ENCODE measurements at places on chromosomes 11 and 22.

GRCh38 chr11:105881027-105881426 lies 141.0 kb downstream of the MSANTD4 start:
- no peak for DNase-seq
- H3K27me3 ChIP-seq: no peaks in the 10 kb centered on the region
- no peaks in the 10 kb centered on the region for H3K36me3 ChIP-seq
- no peaks in the 10 kb centered on the region for H3K4me1 ChIP-seq
- no peak overlapping the region for H3K27ac ChIP-seq
- H3K4me3 ChIP-seq: no peak overlapping the region

DNA sequence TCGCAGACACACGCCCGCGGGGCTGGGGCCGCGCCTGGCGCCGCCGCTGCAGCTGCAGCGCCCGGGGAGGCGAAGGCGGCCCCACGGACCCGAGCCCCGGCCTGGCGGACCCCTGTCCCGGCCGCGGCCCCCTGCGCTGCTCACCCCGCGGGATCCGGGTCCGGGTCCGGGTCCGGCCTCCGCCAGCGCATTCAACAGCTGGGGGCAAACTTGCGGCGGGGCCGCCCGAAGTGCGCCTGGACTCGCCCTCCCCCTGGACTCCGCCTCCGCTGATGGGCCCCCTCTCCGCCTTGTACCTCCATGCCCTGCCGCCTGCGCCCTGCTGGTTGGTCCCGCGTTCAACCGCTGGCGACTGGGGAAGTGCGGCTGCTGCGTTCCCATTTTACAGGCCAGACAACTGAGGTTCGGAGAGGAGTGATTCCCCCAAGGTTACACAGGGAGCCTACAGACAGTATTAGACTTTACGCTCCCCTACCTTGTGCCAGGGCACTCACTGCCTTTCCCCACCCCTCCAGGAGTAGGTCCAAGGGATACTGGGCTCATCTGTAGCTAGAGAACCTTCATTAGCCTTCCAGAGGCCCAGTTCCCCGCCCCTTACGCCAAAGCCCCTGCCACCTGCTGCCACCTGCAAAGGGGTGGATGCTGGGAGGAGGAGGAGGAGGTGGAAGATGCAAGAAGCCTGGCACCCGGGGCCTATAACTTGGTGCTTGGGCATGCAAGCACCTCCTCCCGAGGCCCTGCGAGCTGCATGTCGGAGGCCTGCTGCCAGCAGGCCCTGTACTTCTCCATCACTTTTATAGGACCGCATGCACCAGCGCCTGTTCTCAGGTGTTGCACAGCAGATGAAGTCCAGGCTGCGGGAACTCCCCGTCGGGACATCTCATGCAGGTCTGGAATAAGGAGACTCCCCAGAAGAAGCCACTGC lies 694 bp upstream of the ELFN2 start:
- peak overlapping the region; percentile 74 for H3K4me3 ChIP-seq
- no peak for DNase-seq
- peaks cover 18% of the 10 kb centered on the region for H3K4me1 ChIP-seq
- no peak overlapping the region for H3K27ac ChIP-seq
- H3K36me3 ChIP-seq: no peaks in the 10 kb centered on the region

DNA sequence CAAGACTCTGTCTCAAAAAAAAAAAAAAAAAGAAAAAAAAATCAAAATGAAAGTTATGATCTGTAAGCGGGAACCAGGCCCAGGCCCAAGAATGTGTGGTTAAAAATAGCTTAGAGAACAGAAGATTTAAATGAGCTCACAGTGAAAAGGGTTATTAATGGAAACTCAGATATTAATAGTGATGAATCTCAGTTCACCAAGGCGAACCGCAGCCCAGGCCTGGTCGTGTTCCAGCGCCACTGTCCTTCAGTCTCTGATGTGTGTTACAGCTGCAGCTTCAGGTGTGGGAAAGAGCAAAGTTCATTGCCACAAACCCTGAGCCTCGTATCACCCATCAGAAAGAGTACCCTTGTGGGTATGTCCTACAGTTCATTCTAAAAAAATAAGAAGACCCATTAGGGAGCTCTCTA lies 107.1 kb downstream of the GAB2 start:
- H3K4me1 ChIP-seq: peaks cover 71% of the 10 kb centered on the region
- H3K27ac ChIP-seq: peak overlapping the region; percentile 68
- H3K36me3 ChIP-seq: no peaks in the 10 kb centered on the region
- DNase-seq: no peak

- H3K27ac ChIP-seq: peak overlapping the region; percentile 73
- peaks cover 16% of the 10 kb centered on the region for H3K4me1 ChIP-seq
- no peak for DNase-seq
- H3K36me3 ChIP-seq: no peaks in the 10 kb centered on the region
- no peaks in the 10 kb centered on the region for H3K27me3 ChIP-seq
- peak overlapping the region; percentile 70 for H3K4me3 ChIP-seq
Measured at GRCh38 chr11:86192519-86193257, 51.9 kb upstream of the EED start.

DNA sequence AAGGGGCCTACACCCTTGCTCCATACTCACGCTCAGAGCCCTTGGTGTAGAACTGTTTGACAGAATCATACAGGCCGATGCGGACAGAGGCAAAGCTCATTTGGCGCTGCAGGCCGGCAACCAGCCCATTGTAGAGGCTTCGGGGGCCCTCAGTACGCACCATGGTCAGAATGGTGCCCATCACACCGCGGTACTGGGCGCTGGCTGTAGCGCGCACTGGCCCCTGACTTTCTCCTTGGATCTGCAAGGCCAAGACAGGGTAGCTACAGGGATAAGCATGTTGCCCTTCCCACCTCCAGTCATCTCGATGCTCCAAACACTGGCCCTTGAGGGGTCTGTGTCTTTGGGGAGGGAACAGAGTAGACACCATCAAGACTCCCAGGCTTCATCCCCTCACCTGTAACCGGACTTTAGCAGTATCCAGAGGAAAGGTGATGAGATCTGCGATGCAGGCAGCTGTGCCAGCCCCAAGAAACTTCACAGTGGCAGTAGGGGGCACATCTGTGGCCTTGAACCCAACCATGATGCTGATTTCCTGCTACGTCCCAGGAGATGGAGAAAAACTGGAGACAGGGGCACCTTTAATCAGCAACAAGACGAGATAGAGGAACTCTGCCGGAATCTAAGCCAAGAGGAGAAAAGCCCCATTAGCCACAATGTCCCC lies 4.7 kb downstream of the UCP2 start:
- peak overlapping the region; percentile 20 for H3K4me3 ChIP-seq
- H3K4me1 ChIP-seq: peaks cover 82% of the 10 kb centered on the region
- H3K27me3 ChIP-seq: no peaks in the 10 kb centered on the region

GRCh38 chr11:119149018-119149785 lies at the start of gene ABCG4:
TSS of gene ABCG4 (plus strand) at chr11:119149052. CDS start at chr11:119149966, 914 bp downstream.
- peak; percentile 6 for DNase-seq
- H3K27me3 ChIP-seq: peaks cover 53% of the 10 kb centered on the region
- H3K36me3 ChIP-seq: no peaks in the 10 kb centered on the region
- no peak within 1 kb of the TSS for H3K27ac ChIP-seq
- H3K4me1 ChIP-seq: peaks cover 17% of the 10 kb centered on the region

Data from naive B cell (primary cell).